ENCODE measurements at places on chromosomes 2 and 18.
A peak's percentile ranks its signal among the peaks of the same experiment; 100 is the strongest.

- DNase-seq = no peak
These were observed 124.2 kb downstream of the LPIN1 start for GRCh38 chr2:11870584-11870983.

GRCh38 chr2:121189011-121189410 lies 96.0 kb downstream of the TFCP2L1 start:
- no peak for DNase-seq

DNA sequence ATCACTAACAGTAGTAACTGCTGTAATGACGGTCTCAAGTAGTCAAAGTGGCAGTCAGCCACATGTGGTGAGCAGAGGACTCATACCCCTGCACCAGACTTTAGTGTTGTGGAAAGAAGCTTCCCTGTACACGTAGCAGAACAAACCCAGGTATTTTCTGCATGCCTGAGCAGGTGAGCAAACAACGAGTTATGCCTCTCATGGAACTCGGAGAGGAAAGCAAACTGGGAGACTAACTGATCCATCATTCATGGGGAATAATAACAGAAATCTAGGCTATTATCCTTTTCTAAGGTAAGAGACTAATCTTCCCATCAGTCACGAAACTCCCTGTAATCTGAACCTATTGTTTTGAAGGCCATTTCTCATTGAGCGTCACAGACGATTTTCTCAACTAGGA lies 1495.2 kb upstream of the NXPH2 start:
- peak; percentile 31 for DNase-seq

DNA sequence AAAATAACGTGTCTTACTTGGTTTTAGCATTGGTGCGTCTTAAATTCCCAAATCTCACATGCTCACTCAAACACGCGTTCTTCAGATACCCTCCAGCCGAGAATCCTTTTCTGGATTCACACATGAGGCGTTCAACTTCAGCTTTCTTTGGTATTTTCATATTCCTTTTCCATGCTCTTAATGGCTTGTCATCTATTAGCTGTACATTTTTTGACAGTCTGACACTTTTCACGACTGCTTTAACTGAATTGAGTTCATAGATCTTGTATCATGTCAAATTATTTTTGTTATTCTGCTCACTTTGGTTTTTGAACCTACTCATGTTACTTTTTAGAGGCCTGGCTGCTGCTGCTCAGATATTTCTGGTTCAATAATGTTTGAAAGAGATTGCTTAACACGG lies 59.0 kb downstream of the INPP5D start:
- no peak for DNase-seq

DNA sequence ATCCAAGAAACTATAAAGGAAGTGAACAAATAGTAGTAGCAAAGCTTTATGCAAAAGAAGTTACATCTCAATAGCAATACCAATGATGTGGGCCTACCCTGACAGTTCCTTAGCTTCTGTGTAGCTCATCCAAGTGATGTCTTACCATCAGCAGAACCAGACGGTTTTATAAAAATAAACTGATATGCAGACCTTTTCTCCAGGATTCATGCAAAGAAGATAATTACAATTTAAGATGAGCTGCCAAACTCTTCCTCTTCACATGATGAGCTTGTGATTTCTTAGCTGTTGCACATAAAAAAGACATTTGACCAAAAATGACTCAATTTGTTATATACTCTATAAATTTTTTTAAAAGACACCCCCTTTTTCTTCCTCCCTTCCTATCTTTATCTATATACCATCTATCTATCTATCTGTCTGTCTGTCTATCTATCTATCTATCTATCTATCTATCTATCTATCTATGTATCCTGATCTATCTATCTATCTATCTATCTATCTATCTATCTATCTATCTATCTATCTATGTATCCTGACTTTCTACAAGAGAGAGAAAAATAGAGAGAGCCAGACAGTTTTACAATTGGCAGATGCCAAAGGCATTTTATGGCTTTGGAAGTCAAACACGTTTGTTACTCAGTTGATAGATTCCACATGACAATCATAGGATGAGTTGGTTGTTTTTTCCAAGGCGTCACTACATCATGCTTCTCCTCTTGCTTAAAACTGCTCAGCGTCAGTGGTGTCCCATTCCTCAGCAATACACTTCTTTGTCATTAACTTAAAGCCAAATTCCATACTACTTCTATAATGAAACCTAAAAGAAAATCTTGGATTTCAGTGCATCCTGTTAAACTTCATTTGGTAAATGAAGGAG lies 65.9 kb upstream of the ACTR3 start:
- no peak for DNase-seq

All from NCI-H510A (cell line).